ENCODE measurements at places on chromosomes 6 and 20. TPM values are rescaled to one million over a fixed set of nuclear protein-coding genes. Genes with fewer than 3 reads are reported as not detected.

Gene RRAGD
- total RNA-seq = 4.9 TPM

Gene SLC32A1
- not detected for total RNA-seq

Gene CST2
- not detected for total RNA-seq

Gene TCF15
- 0.12 TPM for total RNA-seq

Gene RAB23
- 16.5 TPM for total RNA-seq

Gene VSX1
- not detected for total RNA-seq

Gene SAPCD1
- total RNA-seq = 0.70 TPM

Gene KIAA1755
- total RNA-seq = 0.59 TPM

Gene C6orf15
- total RNA-seq = not detected

Gene PPP1R3D
- total RNA-seq = 4.4 TPM

Gene MACROD2
- 0.38 TPM for total RNA-seq

Gene FAM217A
- total RNA-seq = not detected
